ENCODE measurements at places on chromosomes 3 and 15.

- no peak for DNase-seq
Observed at GRCh38 chr15:63243101-63243500, 34.3 kb upstream of the APH1B start.

DNA sequence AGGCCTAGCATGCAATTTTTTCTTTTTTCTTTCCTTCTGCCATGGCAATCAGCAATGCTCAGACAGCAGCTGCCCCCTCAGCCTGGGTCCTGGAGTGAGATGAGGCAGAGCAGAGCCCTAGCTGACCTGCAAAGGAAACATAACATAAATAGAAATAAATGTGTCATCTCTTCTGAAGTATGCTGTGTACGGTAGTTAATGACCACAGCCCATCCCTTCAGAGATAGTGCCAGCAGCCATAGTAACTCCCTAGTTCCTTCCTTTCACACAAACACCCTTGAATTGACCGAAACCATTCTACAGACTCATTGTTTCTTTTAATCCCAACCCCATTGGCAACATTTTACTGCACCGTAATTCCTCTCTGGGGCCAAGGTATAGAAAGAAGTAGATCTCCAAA is 8.4 kb upstream of the CD47 start:
- peak; percentile 79 for DNase-seq

DNA sequence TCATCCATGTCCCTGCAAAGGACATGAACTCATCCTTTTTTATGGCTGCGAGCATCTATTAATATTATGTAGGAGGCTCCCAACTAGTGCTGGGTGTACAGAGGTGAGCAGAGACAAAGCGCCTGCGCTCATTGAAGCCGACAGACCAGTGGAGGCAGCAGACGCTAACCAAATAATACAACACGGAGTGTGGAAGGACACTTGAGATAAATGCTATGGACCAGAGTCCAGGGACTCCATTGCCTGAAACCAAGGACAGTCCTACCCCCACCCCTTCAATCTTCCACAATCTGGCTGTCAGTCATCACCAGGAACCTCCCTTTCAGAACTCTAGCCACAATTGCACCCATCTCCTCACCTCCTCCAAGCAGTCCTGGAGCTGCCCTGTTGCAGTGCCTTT is 41.5 kb downstream of the KLHL6 start:
- no peak for DNase-seq

DNA sequence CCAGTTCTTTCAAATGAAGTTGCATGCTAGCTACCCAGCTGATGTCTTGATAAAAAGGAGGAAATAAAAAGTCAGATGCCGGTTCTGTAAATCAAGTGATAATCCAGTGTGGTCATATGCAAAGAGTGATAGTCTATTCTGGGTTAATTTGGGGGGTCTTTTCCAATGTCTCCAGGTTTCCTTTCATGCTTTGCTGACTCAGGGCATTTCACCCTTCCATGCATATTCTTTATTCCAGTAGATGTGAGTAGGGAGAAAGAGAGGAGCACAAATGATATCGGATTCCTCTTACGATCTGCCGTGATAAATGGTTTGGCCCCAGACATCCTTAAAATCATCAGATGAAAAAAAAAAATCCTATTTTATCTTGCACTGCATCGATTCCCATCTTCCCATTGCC is 60.8 kb downstream of the ADAMTS9 start:
- no peak for DNase-seq

GRCh38 chr3:115388811-115389210 is 234.5 kb upstream of the GAP43 start:
- no peak for DNase-seq

DNA sequence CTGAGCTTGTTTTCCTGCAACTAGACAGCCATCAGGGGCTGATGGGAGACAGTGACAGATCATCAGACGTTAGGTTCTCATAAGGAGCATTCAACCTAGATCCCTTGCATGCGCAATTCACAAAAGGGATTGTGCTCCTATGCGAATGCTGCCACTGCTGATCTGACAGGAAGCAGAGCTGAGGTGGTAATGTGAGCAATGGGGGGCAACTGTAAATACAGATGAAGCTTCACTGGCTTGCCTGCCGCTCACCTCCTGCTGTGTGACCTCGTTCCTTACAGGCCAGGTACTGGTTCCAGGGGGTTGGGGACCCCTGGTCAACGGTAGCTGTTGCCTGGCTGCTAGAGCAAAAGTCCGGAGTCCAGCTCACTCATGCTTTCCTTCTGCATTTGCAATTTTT is 26.4 kb upstream of the KCNAB1 start:
- DNase-seq, result no peak

DNA sequence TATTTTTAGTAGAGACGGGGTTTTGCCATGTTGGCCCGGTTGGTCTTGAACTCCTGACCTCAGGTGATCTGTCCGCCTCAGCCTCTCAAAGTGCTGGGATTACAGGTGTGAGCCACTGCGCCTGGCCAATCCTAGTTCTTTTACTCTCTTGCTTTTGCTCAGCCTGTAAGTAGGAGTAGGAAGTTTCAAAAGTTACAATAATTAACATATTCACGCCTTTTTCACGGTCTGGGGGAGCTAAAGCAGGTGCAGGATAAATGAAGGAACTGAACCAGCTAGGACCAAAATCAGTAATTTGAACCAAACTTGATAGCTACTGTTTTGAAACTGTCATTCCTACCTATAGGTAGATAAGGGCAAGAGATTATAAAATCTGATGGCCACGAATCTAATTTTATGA is 98.5 kb downstream of the CACNA1D start:
- DNase-seq, result no peak

GRCh38 chr15:55917881-55918296 is 75.5 kb downstream of the NEDD4 start:
- peak; percentile 70 for DNase-seq

- no peak for DNase-seq
Observed at GRCh38 chr3:172606021-172606420, 82.8 kb upstream of the TNFSF10 start.

GRCh38 chr3:179961071-179961702 is 75.5 kb downstream of the PEX5L start:
- no peak for DNase-seq

DNA sequence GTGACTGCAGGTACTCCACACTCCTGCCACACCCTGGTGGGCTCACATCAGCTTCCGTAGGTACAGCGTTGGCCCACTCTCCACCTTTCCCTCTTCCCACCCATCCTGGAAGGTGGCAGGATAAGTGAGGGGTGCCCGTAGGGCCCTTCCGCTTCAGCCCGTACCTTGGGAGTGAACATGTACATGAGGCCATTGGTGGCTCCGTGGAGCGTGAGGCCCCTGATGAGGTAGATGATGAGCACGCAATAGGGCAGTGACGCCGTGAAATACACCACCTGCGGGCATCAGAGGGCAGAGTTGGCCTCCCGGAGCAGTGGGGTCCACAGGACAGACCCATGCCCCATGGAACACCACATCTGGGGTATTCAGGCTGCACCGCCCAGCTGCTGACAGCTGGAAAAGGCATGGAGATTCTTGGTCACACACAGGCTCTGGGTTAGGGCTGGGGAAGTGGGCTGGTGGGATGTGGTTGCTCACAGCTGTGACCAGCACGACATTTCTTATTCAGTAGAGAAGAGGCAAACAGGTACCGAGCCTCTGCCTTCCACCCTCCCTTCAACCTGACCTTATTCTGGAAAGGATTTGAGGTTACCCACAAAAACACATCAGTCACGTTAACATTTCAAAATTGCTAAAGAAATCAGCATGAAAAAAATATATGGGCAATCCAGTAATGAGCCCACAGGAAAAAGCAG is 23.8 kb downstream of the SLC6A20 start:
- DNase-seq, result no peak

- DNase-seq, result peak; percentile 32
Observed at GRCh38 chr3:66485291-66485968, 15.4 kb downstream of the LRIG1 start.

DNA sequence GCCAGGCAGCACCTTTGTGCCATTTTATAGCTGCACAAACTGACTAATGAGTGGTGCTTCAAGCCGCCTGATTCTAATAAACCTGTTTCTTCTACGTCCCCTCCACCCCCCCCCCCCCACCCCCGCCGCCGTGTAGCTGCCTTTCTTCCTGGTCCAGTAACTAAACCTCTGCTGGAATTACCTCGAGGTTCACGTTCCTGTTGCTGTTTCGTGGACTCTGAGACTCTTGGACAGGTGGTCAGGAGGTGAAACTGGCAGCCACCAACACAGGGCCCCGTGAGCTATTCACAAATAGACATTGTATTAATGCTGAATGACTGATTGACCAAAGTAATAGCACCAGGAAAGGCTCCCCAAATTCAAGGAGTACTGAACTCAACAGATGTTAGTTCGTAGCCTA is 73.9 kb downstream of the TRIM69 start:
- DNase-seq, result no peak

DNA sequence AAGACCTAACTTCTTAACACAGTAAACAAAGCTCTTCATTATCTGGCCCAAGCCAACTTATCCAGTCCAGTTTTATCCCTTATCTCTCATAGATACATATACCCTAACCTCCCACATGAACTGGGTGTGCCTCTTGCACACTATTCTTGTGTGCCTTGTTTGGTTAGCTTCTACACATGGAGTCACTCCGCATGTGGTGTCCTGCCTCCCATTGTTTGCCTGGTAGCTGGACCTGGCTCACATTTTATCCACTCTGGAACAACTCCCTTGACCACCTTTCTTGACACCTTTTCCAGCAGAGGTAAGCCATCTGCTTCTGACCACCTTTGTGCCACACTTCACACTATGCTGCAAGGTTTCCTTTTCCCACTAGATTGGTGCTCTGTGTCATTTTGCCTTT is 15.2 kb downstream of the TIPARP start:
- DNase-seq, result no peak

GRCh38 chr3:140629357-140630137 is 48.3 kb upstream of the TRIM42 start:
- DNase-seq, result no peak

- DNase-seq, result peak; percentile 70
Observed at GRCh38 chr3:132399054-132399929, 18.0 kb upstream of the DNAJC13 start.

- peak; percentile 63 for DNase-seq
Observed at GRCh38 chr3:84965141-84965540, 6.4 kb downstream of the CADM2 start.

- no peak for DNase-seq
Observed at GRCh38 chr3:141415953-141416352, 47.6 kb downstream of the ZBTB38 start.

- DNase-seq, result peak; percentile 42
Observed at GRCh38 chr3:109059264-109059663, 58.7 kb downstream of the MORC1 start.

GRCh38 chr15:90084876-90085423 is 17.3 kb downstream of the IDH2 start:
- no peak for DNase-seq

DNA sequence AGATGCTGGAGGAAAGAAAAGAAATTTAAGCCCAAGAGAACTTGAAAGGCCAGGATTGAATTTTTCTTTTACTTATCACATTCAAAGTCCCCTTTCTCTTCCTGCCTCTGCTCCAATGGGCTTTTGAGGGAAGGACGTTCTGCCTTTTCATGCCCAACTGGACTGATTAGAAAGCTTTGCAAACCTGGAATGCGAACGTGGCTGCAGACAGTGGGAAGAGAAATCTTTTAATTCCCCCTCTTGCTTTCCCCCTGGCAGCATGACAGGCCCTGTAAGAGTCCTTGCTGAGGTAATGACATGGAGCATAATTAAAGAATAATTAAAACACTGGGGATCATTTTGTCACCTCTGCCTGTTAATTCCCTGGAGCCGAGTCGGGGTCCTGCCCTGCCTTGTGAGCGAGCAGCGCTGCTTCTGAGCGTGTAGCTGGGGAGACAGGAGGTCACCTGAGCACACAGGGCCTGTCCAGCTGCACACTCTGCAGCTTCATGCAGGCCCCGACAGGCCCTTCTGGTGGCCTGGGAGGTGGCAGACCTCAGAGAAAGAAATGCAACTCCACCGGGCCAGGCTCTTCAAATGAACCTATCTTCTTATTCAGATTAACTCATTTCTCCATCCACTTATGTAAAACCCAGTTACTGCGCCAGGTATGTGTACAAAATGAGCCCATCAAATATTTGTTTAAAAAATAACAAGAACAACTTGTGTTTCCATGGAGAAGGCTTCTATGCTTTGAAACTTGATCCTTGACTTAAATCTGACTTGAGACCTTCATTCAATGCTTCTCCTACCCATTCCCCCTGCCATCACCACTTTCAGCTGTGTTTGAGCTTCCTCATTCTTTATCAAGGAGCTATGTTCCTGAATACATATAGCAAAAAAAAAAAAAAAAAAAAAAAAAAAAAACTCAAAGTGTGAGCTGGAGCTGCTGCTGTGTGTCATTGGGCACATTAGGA is 628.2 kb upstream of the CFAP20DC start:
- no peak for DNase-seq

GRCh38 chr3:1380926-1381646 is 288.3 kb downstream of the CNTN6 start:
- DNase-seq, result peak; percentile 40

DNA sequence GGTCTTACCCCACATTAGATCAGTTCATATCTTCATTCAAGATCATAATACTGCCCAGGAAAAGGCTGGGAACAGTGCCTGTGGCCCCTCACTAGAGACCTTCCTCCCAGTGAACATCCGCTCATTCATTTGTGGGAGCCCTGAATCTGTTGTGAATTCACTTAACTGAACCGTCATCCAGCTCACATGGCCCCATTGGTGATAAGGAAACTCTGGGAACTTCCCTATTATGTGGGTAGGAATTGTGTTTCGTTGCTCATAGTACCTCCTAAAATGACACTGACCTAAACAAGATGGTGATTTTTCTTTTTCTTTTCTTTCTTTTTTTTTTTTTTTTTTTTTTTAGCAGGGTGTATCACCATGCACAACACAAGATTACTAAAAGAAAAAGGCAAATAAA is 6.8 kb upstream of the MESP2 start:
- peak; percentile 8 for DNase-seq

GRCh38 chr3:177229791-177230190 is 32.5 kb upstream of the TBL1XR1 start:
- DNase-seq, result no peak

DNA sequence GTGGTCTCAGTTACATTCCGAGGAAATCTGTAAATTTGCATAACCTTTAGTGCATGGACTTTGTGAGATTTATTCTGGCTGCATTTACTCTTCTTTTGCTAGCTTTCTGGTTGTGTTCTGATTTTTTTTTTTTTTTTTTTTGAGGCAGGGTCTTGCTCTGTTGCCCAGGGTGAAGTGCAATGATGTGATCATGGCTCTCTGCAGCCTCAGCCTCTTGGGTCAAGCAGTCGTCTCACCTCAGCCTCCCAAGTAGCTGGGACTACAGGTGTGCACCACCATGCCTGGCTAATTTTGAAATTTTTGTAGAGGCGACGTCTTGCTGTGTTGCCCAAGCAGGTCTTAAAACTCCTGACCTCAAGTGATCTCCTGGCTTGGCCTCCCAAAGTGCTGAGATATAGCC is 12.6 kb downstream of the RAB5A start:
- no peak for DNase-seq

- peak; percentile 49 for DNase-seq
Observed at GRCh38 chr3:76222201-76222600, 436.9 kb upstream of the ZNF717 start.

- DNase-seq, result no peak
Observed at GRCh38 chr15:66936109-66936860, 129.1 kb upstream of the SMAD3 start.

DNA sequence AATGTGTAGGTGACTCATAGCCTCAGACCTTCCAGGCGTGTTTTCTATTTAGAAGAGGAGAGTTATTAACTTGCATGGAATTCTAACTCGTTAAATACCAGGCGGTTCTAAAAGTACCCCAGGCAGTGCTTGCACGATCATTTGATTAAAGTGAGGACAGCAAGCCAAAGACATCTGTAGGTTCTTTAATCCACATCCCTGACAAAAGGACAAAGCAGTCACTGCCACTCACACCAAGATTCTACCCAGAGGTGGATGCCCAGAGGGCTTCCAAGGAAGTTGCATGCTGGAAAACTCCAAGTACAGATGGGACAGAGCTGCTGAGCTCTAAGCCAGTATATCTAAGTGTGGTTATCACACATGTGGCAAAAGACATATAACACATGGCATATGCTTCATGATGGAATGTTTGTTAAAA is 372.1 kb downstream of the ROBO2 start:
- DNase-seq, result no peak

Measured in OCI-M1 (cell line).